Mesendoderm (in vitro differentiated cells): ENCODE measurements at places on chromosomes 12 and 14.

DNA sequence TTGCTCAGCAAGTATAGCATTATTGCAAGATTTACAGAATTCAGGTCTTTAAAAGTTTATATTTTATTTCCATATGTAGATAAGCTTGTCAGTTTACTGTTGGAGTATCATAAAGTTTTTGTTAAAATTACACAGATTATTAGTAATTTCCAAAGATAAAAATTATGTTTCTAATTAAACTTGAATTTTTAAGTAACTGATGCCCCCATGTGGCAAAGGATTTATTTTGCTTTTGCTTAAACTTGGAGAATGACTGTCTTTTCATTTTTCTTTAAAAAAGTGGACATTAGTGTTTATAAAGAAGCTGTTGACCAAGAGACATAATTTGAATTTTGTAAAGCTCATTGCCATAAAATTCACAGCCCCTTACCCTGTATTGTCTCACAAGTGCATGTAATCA, 45.8 kb downstream of the ETNK1 start:
- no peak for DNase-seq
- no peaks in the 10 kb centered on the region for H3K27me3 ChIP-seq
- H3K4me3 ChIP-seq, result no peak overlapping the region
- no peak overlapping the region for H3K27ac ChIP-seq
- H3K36me3 ChIP-seq, result peaks cover 2% of the 10 kb centered on the region
- no peaks in the 10 kb centered on the region for H3K4me1 ChIP-seq

DNA sequence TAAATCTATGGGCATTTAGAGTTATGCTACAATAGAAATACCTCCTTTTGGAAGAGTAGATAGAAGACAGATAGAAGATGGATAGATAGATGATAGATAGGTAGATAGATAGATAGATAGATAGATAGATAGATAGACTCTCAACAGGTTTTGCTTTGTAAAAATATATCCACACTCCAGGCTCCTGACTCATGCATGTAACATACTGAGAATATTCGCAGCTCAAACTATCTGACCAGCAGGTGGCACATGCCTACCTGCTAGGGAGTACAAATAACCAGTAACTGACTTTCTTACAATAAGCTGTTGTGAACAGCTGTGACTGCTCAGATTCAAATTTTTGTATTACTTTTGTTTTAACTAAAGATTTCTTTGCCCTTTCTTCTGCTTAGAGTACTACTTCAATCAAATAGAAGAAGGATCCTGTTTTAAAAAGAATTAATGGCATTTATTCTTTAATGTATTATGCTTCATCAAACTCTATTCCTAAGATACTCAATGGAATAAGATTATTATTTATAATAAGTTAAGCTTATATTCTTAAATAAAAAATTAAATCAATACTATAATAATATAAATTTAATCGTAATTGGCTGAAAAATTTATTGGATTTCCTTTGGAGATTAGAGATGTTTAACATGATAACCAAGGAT, 15.8 kb upstream of the CPNE8 start:
- H3K27ac ChIP-seq, result no peak overlapping the region
- H3K4me1 ChIP-seq, result no peaks in the 10 kb centered on the region
- peak; percentile 82 for DNase-seq

DNA sequence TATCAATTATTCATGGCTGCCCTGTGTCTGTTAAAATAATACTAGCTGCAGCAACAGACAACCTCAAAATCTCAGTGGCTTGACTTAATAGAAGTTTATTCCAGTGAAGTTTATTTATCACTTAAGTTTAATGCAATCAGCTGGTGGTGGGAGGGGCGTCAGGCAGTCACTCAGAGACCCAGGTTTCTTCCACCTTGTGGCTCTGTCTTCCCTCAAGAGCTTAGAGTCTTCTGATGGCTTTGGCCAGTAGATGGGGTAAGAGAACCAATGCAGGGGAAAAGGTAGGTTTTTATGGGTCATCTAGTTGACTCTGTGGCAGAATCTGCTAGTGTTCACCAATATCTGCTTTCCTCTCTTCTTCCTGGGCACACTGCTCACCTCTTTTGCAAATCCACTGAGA, 668.9 kb downstream of the AACS start:
- no peaks in the 10 kb centered on the region for H3K27me3 ChIP-seq
- no peak overlapping the region for H3K27ac ChIP-seq
- H3K36me3 ChIP-seq, result no peaks in the 10 kb centered on the region
- no peaks in the 10 kb centered on the region for H3K4me1 ChIP-seq

- no peak for DNase-seq
- no peaks in the 10 kb centered on the region for H3K4me1 ChIP-seq
- no peaks in the 10 kb centered on the region for H3K36me3 ChIP-seq
- no peak overlapping the region for H3K27ac ChIP-seq
Observed at GRCh38 chr12:114776731-114777442, 92.9 kb upstream of the TBX3 start.

DNA sequence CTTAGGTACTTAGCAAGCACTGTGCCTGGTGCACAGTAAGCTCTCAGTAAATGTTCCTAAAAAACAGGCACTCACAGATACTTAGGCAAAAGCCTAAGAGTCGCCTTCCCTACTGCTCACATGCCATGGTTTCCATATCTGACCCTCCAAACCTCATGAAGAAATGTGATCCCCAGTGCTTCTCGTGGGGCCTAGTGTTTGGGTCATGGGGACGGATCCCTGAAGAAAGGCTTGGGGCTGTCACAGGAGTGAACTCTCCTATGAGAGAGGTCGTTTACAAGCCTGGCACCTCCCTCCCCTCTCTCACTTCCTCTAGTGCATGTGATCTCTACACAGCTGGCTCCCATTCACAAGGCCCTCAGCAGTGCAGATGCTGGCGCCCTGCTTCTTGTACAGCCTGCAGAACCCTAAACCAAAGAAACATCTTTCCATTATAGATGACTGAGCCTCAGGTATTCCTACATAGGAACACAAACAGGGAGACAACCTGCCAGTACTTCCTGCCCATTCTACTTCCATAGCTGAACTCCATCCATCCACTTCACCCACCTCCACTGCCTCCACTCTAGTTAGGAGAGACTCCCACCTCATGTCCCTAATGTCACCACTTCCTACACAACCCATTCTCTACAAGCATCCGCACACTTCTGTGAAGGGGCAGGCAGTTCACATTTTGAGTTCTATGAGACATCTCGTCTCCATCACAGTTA, 2.9 kb downstream of the SLC15A4 start:
- DNase-seq, result peak; percentile 24
- no peak overlapping the region for H3K4me3 ChIP-seq
- no peak overlapping the region for H3K27ac ChIP-seq
- no peaks in the 10 kb centered on the region for H3K36me3 ChIP-seq

- no peaks in the 10 kb centered on the region for H3K27me3 ChIP-seq
- H3K36me3 ChIP-seq, result no peaks in the 10 kb centered on the region
- H3K4me3 ChIP-seq, result no peak overlapping the region
- no peaks in the 10 kb centered on the region for H3K4me1 ChIP-seq
Observed at GRCh38 chr12:58633479-58633878, 286.8 kb downstream of the LRIG3 start.
